ENCODE measurements at places on chromosomes 5 and 9. TPM values are rescaled to one million over a fixed set of nuclear protein-coding genes. Genes with fewer than 3 reads are reported as not detected.

Gene C9orf153
- not detected for polyA plus RNA-seq

Gene IFNB1
- polyA plus RNA-seq: not detected

Gene RNF20
- 4.3 TPM for polyA plus RNA-seq

Gene GRM6
- not detected for polyA plus RNA-seq

Gene SPATA31E1
- polyA plus RNA-seq: not detected

Gene OGN
- polyA plus RNA-seq: not detected

Gene CORO2A
- polyA plus RNA-seq: 0.35 TPM

Gene EQTN
- polyA plus RNA-seq: not detected

Gene SLC25A2
- not detected for polyA plus RNA-seq

- DNase-seq: peak; percentile 64
Observed at GRCh38 chr5:138641547-138642298, 66.5 kb upstream of the HSPA9 start.

DNA sequence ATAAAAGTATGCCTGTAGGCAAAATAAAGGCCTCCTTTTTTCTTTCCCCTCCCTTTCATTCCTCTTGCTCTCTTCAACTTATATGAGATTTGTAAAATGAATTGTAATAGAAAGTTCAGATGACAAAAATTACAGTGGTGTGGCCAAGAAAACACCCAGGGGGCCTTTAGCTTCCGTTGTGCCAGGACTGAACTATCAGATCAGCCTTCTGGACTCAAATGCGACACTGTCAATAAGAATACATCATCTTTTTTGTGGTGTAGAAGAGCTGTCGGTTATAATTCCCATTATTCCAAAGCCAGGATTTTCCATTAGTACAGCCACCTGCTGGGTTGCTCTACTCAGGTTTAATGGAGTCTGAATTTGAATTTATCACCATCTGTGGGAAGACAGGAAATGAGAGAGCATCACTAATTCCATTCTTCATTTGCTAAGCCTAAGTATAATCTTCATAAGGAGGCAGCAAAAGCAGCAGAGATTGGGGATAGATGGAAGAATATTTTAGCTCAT is 443.4 kb downstream of the ANXA1 start:
- DNase-seq: no peak

GRCh38 chr5:164422400-164422799 is 917.0 kb downstream of the MAT2B start:
- peak; percentile 43 for DNase-seq

DNA sequence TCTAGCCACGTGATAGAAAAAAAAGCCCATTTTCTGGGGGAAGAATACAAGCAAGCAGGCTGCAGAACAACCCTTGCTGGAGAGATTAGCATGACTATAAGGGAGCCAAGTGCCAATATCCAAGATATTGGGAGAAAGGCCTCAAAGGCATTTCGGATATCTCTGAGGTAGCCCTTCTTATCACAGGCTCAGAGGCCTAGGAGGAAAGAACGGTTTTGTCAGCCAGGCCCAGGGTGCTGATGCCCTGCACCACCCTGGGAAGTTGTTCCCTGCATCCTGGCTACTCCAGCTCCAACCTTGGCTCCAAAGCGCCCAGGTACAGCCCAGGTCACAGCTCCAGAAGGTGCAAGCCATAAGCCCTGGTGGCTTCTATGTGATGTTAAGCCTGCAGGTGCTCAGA is 66.4 kb downstream of the C9orf153 start:
- DNase-seq: no peak

- DNase-seq: no peak
Observed at GRCh38 chr9:126464694-126465441, 138.2 kb downstream of the MVB12B start.

DNA sequence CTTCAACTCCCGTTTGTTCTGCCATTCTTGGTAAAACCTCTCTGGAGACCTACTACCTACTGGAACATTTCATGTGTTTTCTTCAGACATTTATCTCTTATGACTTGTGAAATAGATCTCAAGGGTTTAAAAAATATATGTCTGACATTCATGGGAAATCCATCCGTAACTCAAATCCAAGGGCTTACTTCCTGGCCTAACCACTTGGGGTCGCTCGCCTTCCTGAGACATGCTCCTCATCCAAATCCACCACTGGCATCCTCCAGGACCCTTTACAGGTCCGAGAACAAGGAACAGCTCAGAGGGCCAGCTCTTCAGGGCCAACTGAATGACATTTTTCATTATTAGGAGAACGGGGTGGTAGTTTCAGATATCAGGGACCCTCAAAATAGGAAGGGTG is 235.1 kb upstream of the TUT7 start:
- DNase-seq: no peak

DNA sequence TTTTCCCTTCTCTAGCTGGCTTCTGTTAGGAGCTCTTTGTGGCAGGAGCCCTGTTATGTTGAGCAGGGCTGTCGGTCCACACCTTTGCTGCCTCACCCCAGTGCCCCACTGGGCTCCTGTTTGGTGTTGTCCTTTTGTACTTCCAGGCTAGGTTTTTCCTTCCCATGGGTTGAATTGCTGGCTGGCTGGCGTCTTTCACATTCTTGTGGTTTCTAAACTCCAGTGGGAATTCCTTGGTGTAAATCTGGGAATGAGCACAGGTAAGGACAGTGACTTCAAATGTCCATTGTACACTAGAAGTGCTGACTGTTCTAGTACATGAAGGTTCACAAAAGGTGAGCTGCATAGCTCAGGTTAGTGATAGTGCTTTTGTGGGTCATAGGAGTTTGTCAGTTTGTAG is 30.4 kb downstream of the RASGRF2 start:
- no peak for DNase-seq

GRCh38 chr5:28734396-28734795 is 1696.0 kb upstream of the CDH9 start:
- DNase-seq: no peak

DNA sequence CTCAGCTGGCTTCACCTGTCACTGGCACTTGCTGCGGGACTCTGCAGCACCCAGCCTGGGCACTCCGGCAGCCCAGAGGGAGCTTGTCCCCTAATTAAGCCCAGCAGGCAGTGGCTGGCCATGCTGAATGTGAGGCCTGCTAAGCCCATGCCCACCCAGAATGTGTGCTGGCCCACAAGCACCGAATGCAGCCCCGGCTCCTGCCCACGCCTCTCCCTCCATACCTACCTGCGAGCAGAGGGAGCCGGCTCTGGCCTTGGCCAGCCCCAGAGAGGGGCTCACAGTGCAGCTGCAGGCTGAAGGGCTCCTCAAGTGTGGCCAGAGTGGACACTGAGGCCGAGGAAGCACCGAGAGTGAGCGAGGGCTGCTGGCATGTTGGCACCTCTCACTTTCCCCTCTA is 32.4 kb upstream of the SUB1 start:
- no peak for DNase-seq

DNA sequence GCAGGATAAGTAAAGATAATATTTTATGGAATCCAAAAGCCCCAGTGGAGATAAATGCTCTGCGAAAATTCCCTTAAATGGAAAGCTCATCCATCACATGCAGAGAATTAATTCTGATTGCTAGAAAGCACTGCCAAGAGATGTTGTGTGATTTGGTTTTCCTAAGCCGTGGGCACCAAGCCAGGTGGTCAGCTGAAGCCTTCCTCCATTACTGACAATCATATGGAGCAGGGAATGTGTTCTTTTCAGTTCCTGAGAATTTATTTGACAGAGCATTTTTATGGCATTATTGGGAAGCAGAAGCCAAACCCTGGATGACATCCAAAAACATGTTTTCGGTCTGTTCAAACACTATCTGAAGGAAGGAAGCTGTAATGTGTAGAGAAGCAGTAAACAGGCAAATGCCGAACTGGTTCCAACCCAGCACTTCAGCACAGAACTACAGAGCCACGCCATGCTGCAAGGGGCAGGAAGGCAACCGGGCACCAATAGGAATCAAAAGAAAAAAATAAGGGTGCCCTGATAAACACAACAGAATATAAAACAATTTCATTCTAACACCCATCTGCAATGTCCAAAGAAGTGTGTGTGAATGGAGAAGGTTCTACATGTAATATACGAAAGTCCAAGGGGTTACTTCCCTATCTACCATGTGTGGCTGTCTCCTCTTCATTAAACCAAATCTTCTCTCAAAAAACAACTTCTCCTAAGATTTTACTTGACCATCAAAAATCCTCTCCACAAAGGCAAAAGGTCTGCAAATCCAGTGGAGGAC is 12.3 kb downstream of the ARSB start:
- peak; percentile 99 for DNase-seq

- no peak for DNase-seq
Observed at GRCh38 chr9:266228-266627, 51.6 kb downstream of the DOCK8 start.

GRCh38 chr5:88675708-88676636 is 207.0 kb downstream of the MEF2C start:
- DNase-seq: no peak

DNA sequence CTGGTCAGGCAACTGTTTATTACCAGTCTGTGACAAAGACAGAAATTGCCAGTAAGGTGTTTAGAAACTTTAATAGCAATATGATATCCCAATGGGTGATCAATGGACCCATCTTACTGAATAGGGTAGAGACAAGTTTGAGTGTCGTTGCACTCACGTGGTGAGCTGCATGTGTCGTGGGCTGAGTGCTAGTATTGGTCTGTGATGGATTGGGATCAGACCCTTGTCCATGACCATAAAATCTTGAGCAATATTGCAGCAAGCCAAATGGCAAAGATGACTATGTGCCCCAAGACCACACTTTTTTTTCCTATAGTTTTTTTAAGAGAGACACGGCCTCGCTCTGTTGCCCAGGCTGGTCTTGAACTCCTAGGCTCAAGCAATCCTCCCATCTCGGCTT is 114.5 kb downstream of the PALM2AKAP2 start:
- DNase-seq: no peak

GRCh38 chr9:74817281-74817810 is 70.4 kb downstream of the TRPM6 start:
- no peak for DNase-seq

- no peak for DNase-seq
Observed at GRCh38 chr9:136853596-136854112, 1.5 kb downstream of the MAMDC4 start.

GRCh38 chr5:99702565-99702964 is 773.8 kb upstream of the CHD1 start:
- no peak for DNase-seq

Measured in endothelial cell of umbilical vein (primary cell).